WTC11 (cell line): ENCODE measurements at places on chromosomes 11 and 22.

DNA sequence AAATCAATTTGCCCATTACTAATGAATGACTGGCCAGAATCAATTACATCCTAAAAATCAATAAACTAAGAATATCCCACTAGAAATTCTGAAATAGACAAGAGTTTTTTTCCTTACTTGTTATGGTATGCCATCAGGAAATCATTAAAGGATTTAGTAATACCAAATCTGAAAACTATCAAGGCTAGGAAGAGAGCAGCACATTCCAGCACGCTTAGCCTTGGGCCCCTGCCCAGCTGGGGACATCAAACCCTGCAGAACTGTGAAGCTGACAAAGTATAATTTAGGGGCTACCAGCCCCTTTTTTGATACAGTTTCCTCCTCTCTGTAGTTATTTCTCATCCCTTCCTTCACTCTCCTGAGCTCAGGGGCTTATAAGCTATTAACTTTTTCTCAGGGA, 247.8 kb upstream of the ZC3H12C start:
- H3K27ac ChIP-seq, result no peak overlapping the region
- peaks cover 5% of the 10 kb centered on the region; the same call in 1 of the 2 replicates for H3K4me1 ChIP-seq
- no peak overlapping the region for H3K4me3 ChIP-seq
- no peaks in the 10 kb centered on the region; the same call in 1 of the 2 replicates for H3K27me3 ChIP-seq
- no peak for DNase-seq

DNA sequence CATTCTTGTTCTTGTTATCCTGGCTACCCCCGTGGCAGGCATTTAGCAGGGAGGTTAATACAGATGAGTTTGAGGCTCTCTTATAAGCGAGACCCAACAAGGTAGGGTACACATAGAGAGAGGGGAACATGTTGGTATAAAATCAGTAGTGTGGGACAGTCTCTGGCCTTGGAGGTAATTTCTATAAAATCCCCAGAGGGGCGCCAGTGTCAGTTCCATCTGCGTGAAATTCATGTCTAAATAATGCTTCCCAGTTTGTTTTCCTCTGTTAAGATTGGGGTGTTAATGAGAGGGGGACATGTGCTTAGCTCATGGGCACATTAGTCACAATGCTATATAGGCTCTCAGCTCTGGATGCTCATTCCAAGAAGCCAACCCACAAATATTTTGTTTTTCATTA, 150.7 kb downstream of the MYO18B start:
- H3K27me3 ChIP-seq, result peaks cover 4% of the 10 kb centered on the region; the same call in 1 of the 2 replicates
- no peak overlapping the region for H3K27ac ChIP-seq
- no peak overlapping the region for H3K4me3 ChIP-seq
- no peak for DNase-seq
- no peaks in the 10 kb centered on the region for H3K36me3 ChIP-seq
- peaks cover 10% of the 10 kb centered on the region for H3K4me1 ChIP-seq

DNA sequence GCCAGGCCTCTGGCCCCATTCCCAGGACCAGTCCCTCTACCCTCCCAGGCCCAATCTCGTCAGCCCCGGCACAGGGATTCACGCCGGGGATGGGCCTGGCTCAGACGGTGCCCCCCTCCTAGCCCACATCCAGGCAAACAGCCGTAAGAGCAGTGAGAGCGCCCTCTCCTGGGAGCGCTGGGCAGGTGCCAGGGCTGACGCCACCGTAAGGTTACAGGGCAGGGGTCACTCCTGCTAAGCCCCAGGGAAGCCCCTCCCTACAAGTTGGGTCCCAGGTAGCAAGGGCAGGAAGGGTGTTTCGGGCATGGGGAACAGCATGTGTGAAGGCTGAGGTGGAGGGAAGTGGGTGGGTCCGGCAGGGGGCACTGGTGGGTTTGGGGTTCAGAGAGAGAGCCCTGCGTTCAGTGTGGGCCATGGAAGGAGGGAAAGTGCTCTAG, 19.2 kb upstream of the PPARA start:
- H3K27ac ChIP-seq, result no peak overlapping the region
- H3K27me3 ChIP-seq, result no peaks in the 10 kb centered on the region
- no peak overlapping the region for H3K4me3 ChIP-seq

- DNase-seq, result no peak
- H3K4me3 ChIP-seq, result no peak overlapping the region
- H3K36me3 ChIP-seq, result no peaks in the 10 kb centered on the region
- peaks cover 6% of the 10 kb centered on the region for H3K27me3 ChIP-seq
- H3K27ac ChIP-seq, result no peak overlapping the region
These were observed 12.4 kb downstream of the TRIM29 start for GRCh38 chr11:120125509-120125908.

DNA sequence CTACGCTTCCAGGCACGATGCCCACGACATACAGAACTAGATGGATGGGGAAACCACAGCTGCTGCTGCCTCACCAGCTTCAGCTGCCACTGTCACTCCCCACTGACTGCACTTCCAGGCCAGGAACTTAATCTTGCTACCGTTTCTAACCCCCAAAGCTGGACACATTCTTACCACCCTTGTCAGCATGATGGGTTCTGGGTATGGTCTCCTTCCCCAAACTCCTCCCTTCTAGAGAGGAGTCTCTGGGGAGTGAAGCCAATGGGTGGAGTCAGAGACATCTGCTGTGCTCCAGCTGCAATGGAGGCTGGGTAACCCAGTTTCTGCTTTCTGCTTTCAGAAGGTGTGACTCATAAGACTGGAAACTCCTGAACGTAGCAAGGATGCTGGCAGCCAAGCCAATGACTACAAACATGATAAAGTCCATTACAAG, 87.0 kb upstream of the THY1 start:
- no peak for DNase-seq
- H3K27me3 ChIP-seq, result no peaks in the 10 kb centered on the region
- H3K4me1 ChIP-seq, result peaks cover 8% of the 10 kb centered on the region
- peaks cover 7% of the 10 kb centered on the region; the same call in 1 of the 2 replicates for H3K36me3 ChIP-seq
- no peak overlapping the region for H3K27ac ChIP-seq

- no peak overlapping the region for H3K27ac ChIP-seq
- H3K36me3 ChIP-seq, result no peaks in the 10 kb centered on the region
- H3K4me3 ChIP-seq, result no peak overlapping the region
- H3K4me1 ChIP-seq, result peaks cover 3% of the 10 kb centered on the region; the same call in 1 of the 2 replicates
- no peak for DNase-seq
These were observed 25.7 kb upstream of the TMPRSS4 start for GRCh38 chr11:118051136-118051610.

DNA sequence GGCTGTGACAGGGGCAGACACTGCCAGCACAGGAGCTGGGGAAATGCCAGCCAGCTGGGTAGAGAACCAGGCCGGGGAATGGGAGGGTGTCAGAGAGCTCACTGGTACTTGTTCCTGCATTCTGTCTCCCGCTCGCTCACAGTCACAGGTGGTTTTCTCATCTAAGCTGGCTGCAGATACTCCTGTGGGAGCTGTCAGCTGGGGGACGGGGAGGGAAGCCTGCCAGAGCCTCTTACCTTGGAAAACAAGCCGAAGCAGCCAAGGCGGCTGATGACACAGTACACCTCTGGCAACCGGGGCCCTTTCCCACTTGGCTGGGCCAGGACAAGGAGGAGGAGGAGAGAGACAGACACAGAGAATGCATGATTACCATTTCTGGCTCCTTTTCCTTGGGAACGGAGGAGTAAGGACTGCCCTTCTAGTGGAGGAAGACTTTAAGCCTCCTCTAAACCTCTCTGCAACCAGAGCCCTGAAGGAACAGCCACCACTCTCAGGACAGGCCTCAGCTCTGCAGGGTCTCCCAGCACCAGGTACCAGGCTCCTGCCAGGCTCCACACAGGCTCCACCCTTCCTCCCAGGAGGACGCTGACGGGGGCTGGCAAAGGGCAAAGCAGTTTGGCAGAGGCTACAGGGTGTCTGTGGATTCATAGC, 25.1 kb downstream of the RPL27A start:
- no peak for DNase-seq
- no peak overlapping the region for H3K4me3 ChIP-seq
- H3K27me3 ChIP-seq, result no peaks in the 10 kb centered on the region

GRCh38 chr11:68440224-68440623, 20.3 kb upstream of the PPP6R3 start:
- no peak for DNase-seq
- H3K4me1 ChIP-seq, result peaks cover 18% of the 10 kb centered on the region
- H3K36me3 ChIP-seq, result peaks cover 14% of the 10 kb centered on the region
- no peak overlapping the region for H3K4me3 ChIP-seq
- H3K27ac ChIP-seq, result peak overlapping the region; percentile 53; the same call in 1 of the 2 replicates
- no peaks in the 10 kb centered on the region for H3K27me3 ChIP-seq

DNA sequence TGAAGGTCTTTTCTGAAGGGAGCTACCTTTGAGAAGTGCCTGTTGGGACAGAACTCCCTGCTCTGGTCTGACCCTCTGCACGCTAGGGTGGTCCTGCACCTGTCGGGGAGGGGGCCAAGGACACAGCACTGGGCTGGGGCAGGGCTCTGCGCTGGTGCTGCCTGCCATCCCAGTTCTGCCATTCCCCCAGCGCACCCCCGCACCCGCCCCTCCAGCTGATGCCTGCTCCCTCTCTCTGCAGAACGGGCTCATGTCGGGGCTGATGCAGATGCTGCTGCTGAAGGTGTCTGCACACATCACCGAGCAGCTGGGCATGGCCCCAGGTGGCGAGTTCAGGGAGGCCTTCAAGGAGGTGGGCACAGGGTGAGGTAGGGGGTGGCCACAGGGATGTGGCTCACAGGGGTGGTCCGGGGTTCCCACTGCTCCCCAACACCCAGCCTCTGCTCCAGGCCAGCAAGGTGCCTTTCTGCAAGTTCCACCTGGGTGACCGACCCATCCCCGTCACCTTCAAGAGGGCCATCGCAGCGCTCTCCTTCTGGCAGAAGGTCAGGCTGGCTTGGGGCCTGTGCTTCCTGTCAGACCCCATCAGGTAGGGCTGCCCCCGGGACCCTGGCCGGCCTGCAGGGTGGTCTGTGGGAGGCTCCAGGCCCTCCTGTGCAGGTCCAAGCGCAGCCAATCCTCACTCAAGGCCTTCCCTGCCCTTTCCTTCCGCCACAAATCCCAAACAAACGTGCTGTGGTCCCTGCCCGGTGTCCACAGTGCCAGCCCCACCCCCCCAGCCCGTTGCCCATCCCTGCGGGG, 3.6 kb upstream of the SELENOO start:
- H3K4me1 ChIP-seq, result peaks cover 7% of the 10 kb centered on the region
- H3K36me3 ChIP-seq, result no peaks in the 10 kb centered on the region
- no peak overlapping the region for H3K27ac ChIP-seq

DNA sequence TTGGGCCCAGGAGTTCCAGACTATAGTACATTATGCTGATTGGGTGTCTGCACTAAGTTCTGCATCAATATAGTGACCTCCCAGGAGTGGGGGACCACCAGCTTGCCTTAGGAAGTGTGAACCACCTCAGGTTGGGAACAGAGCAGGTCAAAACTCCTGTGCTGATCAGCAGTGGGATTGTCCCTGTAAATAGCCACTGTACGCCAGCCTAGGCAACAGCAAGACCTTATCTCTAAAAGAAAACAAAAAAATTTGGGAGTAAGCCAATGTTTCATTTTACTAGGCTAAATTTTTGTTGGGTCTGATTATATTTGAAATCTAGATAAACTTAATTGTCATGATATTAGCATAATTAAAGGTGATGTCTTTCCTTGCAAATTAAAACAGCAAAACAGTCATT, 3.4 kb downstream of the DEPDC5 start:
- no peak overlapping the region for H3K4me3 ChIP-seq
- no peaks in the 10 kb centered on the region for H3K27me3 ChIP-seq
- H3K36me3 ChIP-seq, result peaks cover 30% of the 10 kb centered on the region
- DNase-seq, result no peak

- H3K27me3 ChIP-seq, result no peaks in the 10 kb centered on the region; the same call in 1 of the 2 replicates
- H3K36me3 ChIP-seq, result no peaks in the 10 kb centered on the region
- no peak overlapping the region for H3K27ac ChIP-seq
These were observed 6.0 kb upstream of the SLC35F2 start for GRCh38 chr11:107864591-107864990.

DNA sequence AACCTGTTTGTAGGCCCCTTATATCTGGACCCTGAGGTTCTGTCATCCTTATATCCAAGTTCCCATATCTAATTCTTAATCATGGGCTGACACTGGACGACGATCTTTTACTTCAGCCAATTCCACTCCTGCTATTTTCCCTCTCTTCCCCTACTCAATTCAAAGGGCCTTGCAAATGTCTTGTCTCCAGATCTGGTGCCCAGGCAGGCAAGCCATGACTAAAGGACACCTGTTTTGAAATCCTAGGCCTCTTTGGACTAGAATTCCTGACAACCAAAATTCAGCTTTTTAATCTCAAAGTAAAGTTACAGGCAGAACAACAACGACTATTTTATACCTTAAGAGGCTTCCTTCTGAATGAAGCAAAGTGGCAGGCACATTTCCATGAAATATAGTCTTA, 963.4 kb downstream of the DLG2 start:
- H3K27ac ChIP-seq, result no peak overlapping the region
- H3K36me3 ChIP-seq, result peaks cover 13% of the 10 kb centered on the region
- H3K27me3 ChIP-seq, result no peaks in the 10 kb centered on the region
- H3K4me1 ChIP-seq, result no peaks in the 10 kb centered on the region
- H3K4me3 ChIP-seq, result no peak overlapping the region

- H3K4me3 ChIP-seq, result peak overlapping the region; percentile 60
- peak; percentile 38 for DNase-seq
- peak overlapping the region; percentile 70 for H3K27ac ChIP-seq
- peaks cover 85% of the 10 kb centered on the region for H3K27me3 ChIP-seq
- H3K4me1 ChIP-seq, result peaks cover 35% of the 10 kb centered on the region
These were observed 4.3 kb downstream of the TBX1 start for GRCh38 chr22:19764636-19765476.
